ENCODE measurements at places on chromosomes 6 and 20.
A peak's percentile ranks its signal among the peaks of the same experiment; 100 is the strongest.

DNA sequence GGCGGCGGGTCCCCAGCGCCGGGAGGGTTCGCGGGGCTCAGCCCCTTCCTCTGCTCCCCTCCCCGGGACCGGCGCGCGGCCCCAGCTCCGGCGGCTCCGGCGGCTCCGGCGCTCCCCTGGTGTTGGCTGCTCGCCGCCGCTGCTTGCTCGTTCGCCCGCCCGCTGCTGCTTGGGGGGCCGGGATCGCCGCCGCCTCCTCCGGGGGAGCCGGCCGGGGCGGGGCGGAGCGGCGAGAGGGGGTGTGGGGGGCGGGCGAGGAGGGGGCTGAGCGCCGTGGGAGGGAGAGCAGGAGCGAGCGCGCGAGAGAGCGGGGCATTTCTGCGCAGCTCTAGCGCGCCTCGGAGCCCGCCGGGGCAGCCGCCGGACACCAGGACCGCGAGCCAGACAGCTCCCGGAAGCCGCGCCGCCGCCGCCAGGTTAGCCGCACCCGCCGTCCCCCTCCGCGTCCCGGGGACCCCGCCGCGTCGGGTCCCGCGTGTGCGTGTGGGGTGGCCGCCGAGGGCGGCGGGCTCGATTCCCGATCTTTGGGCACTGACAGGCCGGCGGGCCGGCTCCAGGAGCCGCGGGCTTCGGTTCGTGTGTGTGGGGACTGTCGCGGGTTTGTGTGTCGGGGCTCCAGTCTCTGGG, 62.0 kb upstream of the EPB41L1 start:
- no peak for DNase-seq

DNA sequence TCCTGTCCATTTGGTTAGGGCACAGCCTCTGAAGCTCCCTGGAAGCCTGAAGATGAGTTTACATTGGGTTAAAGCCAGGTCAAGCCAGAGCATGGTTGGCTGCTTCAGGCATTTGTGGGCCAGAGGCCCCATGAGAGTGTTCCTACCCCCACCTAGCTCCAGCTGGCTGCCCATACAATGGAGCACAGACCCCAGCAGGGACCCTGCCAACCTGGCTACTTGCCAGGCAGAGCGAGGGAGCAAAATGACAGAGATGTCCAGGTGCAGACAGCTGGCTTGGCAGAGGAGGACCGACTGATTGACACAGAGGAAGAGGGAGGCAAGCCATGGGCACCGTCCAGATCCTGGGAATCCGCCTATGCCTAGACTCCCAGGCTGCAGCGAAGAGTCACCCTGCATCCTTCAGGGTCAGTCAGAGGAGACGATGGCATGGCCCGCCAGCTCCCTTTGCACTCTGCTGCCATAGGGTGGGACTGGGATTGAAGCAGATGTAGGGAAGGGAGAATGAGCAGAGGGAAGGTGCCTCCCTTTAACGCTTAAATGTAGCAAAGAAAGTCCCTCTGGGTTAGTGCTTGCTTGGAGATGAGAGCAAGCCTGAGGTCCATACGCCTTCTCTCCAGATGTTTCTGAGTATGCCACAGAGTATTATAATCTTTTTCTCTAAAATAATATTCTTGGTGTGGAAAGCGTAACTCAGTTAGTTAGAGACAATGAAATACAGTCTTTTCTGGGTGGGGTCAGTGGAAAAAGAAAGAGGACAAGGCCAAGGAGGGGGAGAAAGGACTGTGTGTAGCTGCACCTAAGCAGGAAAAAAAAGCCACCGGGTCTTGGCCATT, 77.6 kb upstream of the FYN start:
- DNase-seq: no peak

GRCh38 chr6:54248994-54249393, 59.2 kb upstream of the TINAG start:
- DNase-seq: no peak

- no peak for DNase-seq
These were observed 252.0 kb upstream of the HTR1E start for GRCh38 chr6:86685230-86685797.

- DNase-seq: no peak
These were observed 65.0 kb upstream of the SIRPA start for GRCh38 chr20:1830240-1830639.

GRCh38 chr6:132131758-132132157, 180.6 kb upstream of the CCN2 start:
- no peak for DNase-seq

GRCh38 chr6:1364791-1365190, 24.6 kb upstream of the FOXF2 start:
- DNase-seq: no peak

DNA sequence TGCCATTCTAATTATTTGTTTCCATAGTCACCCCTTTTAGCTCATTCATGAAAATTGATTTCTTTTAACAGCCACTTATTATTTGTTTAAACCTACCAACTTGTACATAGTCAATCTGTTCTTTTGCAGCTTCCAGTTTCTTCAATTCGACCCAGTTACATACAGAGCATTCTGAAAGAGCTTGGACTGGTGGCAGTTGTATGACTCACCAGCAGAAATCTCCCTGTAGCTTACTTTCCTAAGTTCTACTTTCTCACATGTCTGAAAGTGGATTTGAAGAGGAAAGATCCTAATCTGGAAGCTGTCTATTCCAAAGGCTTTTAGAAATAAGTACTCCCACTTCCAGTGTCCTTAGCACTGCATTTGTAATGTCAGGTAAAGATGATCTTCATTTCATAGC, 447.9 kb downstream of the HTR1B start:
- no peak for DNase-seq

DNA sequence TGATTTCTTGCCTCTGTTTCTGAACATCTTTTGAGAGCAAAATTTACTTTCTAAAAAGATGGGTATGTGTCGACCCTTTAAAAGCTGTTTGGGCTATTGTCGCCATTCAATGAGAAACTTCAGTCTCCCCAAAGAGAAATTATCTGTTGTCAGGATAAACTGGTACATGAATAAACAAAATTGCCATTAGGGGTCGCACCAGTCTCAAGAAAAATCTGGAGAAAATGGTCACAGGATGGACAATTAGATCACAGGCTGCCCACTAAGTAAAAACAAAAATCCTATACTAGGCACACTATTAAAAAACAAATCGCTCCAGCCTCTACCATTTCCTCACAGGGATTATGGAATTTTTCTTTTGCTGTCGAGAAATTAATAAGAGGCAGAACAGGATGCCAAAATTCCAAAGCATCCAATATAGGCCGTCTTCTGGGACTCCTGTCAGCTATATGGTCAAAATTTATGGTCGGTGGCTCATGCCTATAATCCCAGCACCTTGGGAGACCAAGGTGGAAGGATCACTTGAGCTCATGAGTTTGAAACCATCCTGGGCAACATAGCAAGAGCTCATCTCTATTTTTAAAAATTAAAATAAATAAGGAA, 5.5 kb upstream of the HLA-E start:
- no peak for DNase-seq

- DNase-seq: no peak
These were observed 245.8 kb upstream of the JAG1 start for GRCh38 chr20:10919396-10920140.

DNA sequence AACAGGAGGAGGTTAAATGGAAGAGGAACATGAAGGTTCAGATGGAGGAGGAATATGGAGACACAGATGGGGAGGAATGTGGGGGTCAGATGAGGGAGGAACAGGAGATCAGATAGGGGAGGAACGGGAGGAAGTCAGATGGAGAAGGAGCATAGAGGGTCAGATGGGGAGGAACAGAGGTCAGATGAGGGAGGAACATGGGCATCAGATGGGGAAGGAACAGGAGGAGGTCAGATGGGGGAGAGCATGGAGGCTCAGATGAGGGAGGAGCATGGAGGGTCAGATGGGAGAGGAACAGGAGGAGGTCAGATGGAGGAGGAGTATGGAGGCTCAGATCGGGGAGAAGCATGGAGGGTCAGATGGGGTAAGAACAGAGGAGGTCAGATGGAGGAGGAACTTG, 290.6 kb downstream of the BMP7 start:
- no peak for DNase-seq

GRCh38 chr6:114747995-114748625, 405.3 kb upstream of the HS3ST5 start:
- DNase-seq: peak; percentile 0

DNA sequence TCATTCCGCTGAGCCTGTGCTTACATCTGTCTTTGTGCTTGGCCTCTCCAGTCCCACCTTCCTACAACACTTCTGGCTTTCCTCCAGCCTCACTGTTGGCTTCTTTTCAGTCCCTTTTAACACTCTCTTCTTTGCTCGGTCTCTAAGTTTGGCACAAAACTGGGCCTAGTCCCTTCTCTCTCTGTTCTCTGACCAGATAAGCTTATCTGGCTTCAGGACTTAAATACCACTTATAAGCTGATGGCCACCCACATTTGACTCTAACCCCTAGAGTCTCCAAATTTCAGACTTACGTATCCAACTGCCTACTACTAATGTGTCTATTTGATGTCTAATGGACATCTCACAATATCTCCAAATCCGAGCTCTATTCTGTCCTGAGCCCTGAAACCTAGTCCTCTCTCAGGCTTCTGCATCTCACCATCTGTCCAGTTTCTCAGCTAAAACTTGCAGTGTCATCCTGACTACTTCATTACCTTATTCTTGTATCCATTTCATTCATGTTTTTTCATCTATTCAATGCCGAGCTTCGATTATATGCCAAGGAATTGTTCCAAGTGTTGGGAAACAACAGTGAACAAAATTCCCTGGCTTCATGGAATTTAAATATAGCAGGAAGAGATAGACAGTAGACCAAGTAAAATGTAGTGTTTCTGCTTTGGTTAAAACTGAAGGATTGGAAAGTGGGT, 40.1 kb downstream of the TBPL1 start:
- no peak for DNase-seq

DNA sequence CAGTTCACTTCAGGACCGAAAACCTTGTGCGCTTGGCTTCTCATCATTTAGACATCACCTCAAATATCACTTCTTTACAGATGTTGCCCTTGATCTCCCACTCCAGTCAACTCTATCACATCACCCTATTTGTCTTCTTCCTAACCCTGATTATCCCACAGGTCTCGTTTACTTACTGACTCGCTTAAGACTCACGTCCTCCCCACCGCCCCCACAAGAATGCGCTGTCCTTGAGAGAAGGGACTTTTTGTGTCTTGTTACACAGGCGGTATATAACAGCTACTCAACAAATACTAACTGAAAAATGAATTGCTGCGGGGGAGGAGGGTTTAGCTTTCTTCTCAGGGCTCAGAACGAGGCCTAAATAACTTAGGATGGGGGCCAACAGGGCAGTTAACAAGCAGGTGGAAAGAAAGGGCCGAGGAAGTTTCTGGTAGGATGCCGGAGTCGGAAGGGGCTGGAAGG, 527 bp downstream of the TOMM34 start:
- DNase-seq: peak; percentile 53

- no peak for DNase-seq
These were observed 2.0 kb upstream of the TRMT11 start for GRCh38 chr6:125984311-125984710.

GRCh38 chr6:137036566-137037300, 8.0 kb downstream of the IL20RA start:
- no peak for DNase-seq
